ENCODE measurements at places on chromosomes 4 and X. TPM values are rescaled to one million over a fixed set of nuclear protein-coding genes. Genes with fewer than 3 reads are reported as not detected.

DNA sequence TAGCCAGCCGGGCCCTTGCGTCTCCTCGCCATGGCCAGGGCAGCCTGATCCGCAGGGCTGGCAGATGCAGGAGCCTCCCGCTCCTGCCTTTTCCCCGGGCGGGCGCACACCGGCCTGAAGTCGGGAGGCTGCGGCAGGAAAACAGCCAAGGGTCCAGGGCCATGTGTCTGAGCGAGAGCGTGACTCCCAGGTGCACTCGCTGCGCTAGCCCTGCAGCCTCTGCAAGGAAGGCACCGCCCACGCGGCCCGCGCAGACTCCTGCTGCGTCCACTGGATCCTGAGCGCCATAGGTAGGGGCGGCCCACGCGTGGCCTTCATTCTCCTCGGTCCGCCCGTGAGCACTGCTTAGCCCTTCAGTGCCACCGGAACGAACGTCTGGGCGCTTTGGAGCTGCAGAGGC is 379.9 kb downstream of the TRAM1L1 start:
- no peak for DNase-seq
- no peak overlapping the region for H3K4me3 ChIP-seq
- no peak overlapping the region for H3K27ac ChIP-seq
- H3K4me1 ChIP-seq = no peaks in the 10 kb centered on the region
- H3K27me3 ChIP-seq = no peaks in the 10 kb centered on the region
- H3K36me3 ChIP-seq = no peaks in the 10 kb centered on the region

DNA sequence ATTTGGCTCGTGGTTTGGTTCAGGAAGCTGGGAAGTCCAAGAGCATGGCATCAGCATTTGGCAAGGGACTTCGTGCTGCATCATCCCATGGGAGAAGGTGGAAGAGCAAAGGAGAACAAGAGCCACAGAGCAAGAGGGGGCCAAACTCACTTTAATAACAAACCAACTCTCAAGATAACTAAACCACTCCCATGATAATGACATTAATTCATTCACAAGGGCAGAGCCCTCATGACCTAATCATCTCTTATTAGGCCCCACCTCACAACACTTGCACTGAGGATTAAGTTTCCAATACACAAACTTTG is 113.4 kb upstream of the ATXN3L start:
- DNase-seq = no peak
- peak overlapping the region; percentile 86 for H3K27ac ChIP-seq
- peaks cover 19% of the 10 kb centered on the region for H3K4me1 ChIP-seq
- H3K4me3 ChIP-seq = no peak overlapping the region
- H3K36me3 ChIP-seq = no peaks in the 10 kb centered on the region

- no peaks in the 10 kb centered on the region for H3K36me3 ChIP-seq
- DNase-seq = no peak
- H3K27me3 ChIP-seq = no peaks in the 10 kb centered on the region
Observed at GRCh38 chr4:157792716-157793115, 380.1 kb downstream of the GASK1B start.

DNA sequence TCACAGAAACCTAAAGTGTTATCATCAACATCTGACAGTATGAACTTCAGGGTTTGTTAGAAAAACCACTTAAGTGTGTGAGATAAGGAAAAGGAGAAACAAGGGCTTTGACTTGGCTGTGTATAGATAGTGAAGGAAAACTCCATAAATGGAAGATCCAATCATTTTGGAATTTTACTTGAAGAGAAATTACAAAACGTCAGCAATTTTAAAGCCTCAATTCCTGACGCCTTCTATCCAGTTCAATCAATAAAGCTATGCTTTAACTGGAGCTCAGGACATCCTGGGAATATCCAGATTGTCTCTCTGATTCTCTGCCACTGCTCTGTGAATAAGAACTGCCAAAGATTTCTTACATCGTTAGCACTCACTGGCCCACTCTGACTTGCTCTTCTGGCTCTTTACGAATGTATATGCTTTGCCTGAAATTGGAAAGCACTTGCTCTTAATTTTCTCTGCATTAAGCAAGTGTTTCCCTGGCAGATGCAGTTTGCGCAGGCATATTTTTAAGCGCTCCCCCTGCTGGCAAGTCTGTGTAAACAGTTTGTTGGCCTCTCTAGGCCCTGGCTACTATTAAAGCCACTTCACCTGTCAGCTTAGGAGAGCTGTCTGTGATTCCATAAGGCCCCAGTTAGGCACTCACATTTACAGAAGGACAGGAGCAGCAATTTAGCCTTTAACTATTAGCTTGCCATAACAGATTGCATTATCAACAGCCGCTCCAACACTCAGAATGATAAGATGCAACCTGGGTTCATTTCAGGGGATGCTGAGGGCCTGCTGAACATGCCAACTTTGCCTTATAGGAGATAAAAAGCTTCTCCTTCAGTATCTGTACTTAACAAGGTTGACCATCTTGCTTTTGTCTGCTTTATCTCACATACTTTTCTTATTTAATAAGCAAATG is 251.4 kb upstream of the DDX53 start:
- H3K27me3 ChIP-seq = no peaks in the 10 kb centered on the region
- DNase-seq = peak; percentile 39
- H3K27ac ChIP-seq = no peak overlapping the region
- H3K4me3 ChIP-seq = no peak overlapping the region
- no peaks in the 10 kb centered on the region for H3K36me3 ChIP-seq

- H3K4me3 ChIP-seq = peak overlapping the region; percentile 6
- peak overlapping the region; percentile 79 for H3K27ac ChIP-seq
- no peaks in the 10 kb centered on the region for H3K4me1 ChIP-seq
- DNase-seq = peak; percentile 15
Observed at GRCh38 chr4:42816880-42817400, 75.6 kb upstream of the GRXCR1 start.

DNA sequence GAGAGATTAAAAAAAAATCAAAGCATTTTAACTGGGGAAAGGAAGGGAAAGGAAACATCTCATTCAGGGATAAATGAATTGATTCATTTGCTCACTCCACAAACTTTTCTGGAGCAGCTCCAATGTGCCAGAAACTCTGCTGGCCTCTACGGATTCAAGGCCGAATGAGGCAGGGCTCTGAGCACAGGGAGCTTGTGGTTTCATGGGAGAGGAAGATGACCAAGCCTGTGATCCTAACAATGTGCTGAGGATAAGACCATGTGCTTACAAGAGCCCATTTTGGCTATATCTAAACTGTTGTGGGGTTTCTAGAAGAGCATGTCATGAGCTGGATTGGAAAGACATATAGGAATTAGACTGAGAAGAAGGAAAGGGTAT is 137.5 kb downstream of the ZNF674 start:
- H3K27ac ChIP-seq = no peak overlapping the region
- H3K4me3 ChIP-seq = no peak overlapping the region
- DNase-seq = no peak

- no peak overlapping the region for H3K4me3 ChIP-seq
- H3K36me3 ChIP-seq = peaks cover 6% of the 10 kb centered on the region
- DNase-seq = no peak
- peaks cover 15% of the 10 kb centered on the region for H3K4me1 ChIP-seq
Observed at GRCh38 chrX:13939741-13940597, 89.7 kb downstream of the GEMIN8 start.

MBTPS2 gene
- 5.4 TPM for polyA plus RNA-seq

GRCh38 chr4:188437535-188437934 is 298.3 kb downstream of the TRIML1 start:
- DNase-seq = no peak
- no peaks in the 10 kb centered on the region for H3K4me1 ChIP-seq
- H3K36me3 ChIP-seq = no peaks in the 10 kb centered on the region
- H3K27ac ChIP-seq = no peak overlapping the region
- H3K27me3 ChIP-seq = no peaks in the 10 kb centered on the region

- no peak overlapping the region for H3K27ac ChIP-seq
- DNase-seq = no peak
- H3K4me1 ChIP-seq = no peaks in the 10 kb centered on the region
- H3K36me3 ChIP-seq = no peaks in the 10 kb centered on the region
Observed at GRCh38 chr4:31204874-31205273, 484.7 kb downstream of the PCDH7 start.

GRCh38 chr4:2804449-2804972 is 11.6 kb downstream of the SH3BP2 start:
- peaks cover 66% of the 10 kb centered on the region for H3K4me1 ChIP-seq
- no peak for DNase-seq
- H3K36me3 ChIP-seq = no peaks in the 10 kb centered on the region
- no peaks in the 10 kb centered on the region for H3K27me3 ChIP-seq
- H3K4me3 ChIP-seq = peak overlapping the region; percentile 49
- peak overlapping the region; percentile 98 for H3K27ac ChIP-seq

- no peak overlapping the region for H3K27ac ChIP-seq
- H3K4me1 ChIP-seq = no peaks in the 10 kb centered on the region
- H3K36me3 ChIP-seq = no peaks in the 10 kb centered on the region
- no peak overlapping the region for H3K4me3 ChIP-seq
- no peaks in the 10 kb centered on the region for H3K27me3 ChIP-seq
Observed at GRCh38 chr4:92249541-92249940, 54.2 kb upstream of the GRID2 start.

SERTM2 gene
- polyA plus RNA-seq = not detected

DNA sequence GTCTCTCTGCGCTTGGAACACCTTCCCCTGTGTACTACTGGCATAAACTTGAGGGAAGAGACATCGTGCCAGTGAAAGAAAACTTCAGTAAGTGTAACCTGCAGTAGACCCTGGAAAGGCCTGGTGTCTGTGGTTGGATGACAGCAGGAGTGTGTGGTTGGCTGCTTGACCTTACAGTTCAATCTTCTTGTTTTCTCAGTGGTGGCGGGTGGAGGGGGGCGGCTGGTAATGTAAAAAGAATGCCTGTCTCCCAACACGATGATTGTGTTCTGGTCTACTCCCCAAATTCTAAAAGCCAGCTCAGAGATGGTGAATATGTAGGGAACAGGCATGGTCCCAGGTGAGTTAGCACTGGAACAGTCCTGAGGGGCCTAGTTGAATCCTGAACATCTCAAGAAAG is 18.6 kb downstream of the PSMD10 start:
- H3K4me3 ChIP-seq = no peak overlapping the region
- H3K27ac ChIP-seq = no peak overlapping the region
- H3K27me3 ChIP-seq = peaks cover 10% of the 10 kb centered on the region
- H3K36me3 ChIP-seq = no peaks in the 10 kb centered on the region

GRCh38 chr4:169253113-169253671 is 17.6 kb downstream of the SH3RF1 start:
- H3K27me3 ChIP-seq = no peaks in the 10 kb centered on the region
- H3K36me3 ChIP-seq = no peaks in the 10 kb centered on the region
- no peak for DNase-seq
- no peaks in the 10 kb centered on the region for H3K4me1 ChIP-seq
- no peak overlapping the region for H3K27ac ChIP-seq

F8A1 gene
- polyA plus RNA-seq = 30.0 TPM
